Pancreas (tissue), 10 donors: ENCODE measurements at places on chromosomes 16 and 17. TPM values are rescaled to one million over a fixed set of nuclear protein-coding genes. Genes with fewer than 3 reads are reported as not detected.
A peak's percentile ranks its signal among the peaks of the same experiment; 100 is the strongest.

MYH3 gene
- polyA plus RNA-seq, result 13.2 TPM

ALDH3A1 gene
- 0.23 TPM for polyA plus RNA-seq

SNRNP25 gene
- 17.3 TPM for polyA plus RNA-seq

WNT9B gene
- polyA plus RNA-seq, result not detected

SSTR5 gene
- 1.2 TPM for polyA plus RNA-seq

DNA sequence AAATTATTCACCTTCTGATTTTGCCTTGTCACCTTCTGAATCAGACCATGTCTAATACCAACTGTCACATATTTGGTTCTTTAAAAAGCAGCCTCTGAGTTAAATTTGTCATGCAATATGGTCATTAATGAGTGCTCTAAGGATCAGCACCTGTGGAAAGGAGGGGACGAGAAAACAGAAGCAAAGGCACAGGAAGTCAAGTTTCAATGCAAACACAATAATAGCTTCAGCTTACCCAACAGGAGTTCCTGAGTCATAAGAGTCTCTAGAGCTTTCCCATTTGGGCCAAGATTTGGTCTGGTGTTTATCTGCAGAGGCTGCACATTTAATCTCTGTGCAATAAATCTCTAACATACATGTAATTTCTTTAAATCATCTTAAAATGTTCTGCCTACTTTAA, 889.8 kb downstream of the CDH8 start:
- DNase-seq, result no peak

- DNase-seq, result no peak
Measured at GRCh38 chr16:53900667-53901066, 196.7 kb downstream of the FTO start.

GRCh38 chr17:36063786-36064541, at the start of gene CCL18:
Gene CCL18, plus strand, starts transcription at chr17:36064272. Its CDS starts 71 bp downstream, at chr17:36064343.
- DNase-seq, result no peak

GRCh38 chr17:32854207-32854606, 22.7 kb downstream of the MYO1D start:
- DNase-seq, result no peak

DNA sequence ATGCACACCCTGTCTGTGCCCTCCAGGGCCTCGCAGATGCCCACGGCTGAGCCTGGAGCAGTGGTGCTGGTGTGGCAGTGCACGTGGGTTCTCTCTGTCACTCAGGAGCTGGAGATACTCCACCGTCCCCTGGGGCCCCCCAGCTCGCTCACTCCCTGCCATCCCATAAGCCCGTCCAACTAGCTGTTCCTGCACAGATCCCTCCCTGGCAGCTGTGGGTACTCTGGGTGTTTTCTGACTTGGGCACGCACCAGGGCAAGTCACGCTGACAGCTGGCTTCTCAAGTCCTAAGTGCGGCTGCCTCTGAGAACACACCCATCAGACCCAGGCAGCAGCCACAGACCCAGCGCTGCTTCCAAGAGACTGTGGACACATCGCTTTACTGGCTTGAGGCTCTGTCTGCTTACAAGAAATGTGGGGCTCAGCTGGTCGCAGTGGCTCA, 25.4 kb upstream of the ITGB4 start:
- DNase-seq, result peak; percentile 41

DNA sequence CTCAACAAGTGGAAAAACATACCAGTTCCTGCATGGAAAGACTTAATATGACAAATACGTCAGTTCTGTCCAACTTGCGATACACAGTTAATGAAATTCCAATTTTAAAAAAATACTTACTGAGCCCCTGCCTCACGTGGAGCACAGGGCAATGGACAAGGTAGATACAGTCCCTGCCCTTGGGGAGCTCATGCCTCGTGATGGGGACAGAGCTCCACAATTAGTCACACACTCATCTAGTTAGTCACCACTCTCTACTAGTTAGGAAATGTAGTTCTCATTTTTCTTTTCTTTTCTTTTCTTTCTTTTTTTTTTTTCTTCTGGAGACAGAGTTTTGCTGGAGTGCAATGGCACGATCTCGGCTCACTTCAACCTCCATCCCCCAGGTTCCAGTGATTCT, 74.7 kb upstream of the CDH5 start:
- no peak for DNase-seq

DNA sequence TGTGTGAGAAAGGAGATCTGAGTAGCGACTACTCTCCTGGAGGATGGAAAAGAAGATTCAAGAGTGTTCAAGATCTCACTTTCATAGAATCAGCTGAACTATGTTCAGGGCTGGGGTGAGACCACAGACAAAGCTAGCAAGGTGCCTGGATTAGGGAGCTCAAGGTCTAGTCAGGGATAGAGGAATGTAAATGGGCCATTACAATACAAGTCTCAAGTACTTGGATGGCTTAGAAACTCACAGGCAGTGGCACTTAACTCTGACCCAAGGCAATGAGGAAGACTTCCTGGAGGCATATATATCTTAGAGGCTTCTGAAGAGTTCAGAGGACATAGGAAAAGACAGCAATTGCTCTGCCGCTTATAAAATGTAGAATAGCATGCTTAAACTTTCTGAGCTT, 184.9 kb upstream of the CDH11 start:
- no peak for DNase-seq

GRCh38 chr17:80937462-80938381, 53.9 kb upstream of the CHMP6 start:
- no peak for DNase-seq

DNA sequence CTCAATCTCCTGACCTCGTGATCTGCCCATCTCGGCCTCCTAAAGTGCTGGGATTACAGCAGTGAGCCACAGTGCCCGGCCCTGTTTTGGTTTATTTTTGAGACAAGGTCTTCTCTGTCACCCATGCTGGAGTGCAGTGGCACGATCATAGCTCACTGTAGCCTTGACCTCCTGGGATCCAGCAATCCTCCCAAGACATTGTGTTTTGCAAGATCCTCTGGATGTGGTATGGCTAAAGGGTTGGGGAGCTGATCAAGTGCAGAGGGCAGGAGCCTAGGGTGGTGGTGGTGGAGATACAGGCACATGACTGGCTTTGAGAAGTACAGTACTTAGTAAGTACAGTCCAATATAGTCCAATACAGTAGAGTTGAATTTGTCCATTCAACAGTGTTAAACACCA, 16.6 kb upstream of the TNS4 start:
- no peak for DNase-seq
